ENCODE measurements at places on chromosomes 16 and 17.
A peak's percentile ranks its signal among the peaks of the same experiment; 100 is the strongest.

GRCh38 chr17:5355421-5356129 is 63.9 kb downstream of the NUP88 start:
- DNase-seq: no peak

GRCh38 chr16:50268352-50268751 is 2.0 kb downstream of the ADCY7 start:
- no peak for DNase-seq

GRCh38 chr17:46059486-46059885 is 60.4 kb downstream of the STH start:
- no peak for DNase-seq

GRCh38 chr17:35726953-35727460 is 4.4 kb upstream of the RASL10B start:
- DNase-seq: no peak

GRCh38 chr17:68101987-68102314 is 66.4 kb downstream of the KPNA2 start:
- DNase-seq: no peak

DNA sequence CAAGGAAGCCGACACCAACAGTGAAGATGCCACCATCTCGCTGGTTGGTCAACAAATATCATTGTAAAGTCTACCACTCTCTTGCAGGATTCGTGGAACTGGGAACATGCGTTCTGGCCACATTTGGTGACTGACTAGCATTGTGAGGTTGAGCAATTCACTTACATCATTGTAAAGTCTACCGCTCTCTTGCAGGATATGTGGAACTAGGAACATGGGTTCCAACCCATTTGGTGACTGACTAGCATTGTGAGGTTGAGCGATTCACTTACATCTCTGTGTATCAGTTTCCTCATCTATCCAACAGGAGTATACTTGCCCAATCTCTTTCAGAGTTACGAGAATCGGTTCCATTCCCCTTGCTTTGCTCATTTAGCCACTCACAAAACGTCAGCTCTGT is 42.6 kb upstream of the RPH3AL start:
- no peak for DNase-seq

GRCh38 chr17:60353773-60354172 is 38.2 kb downstream of the USP32 start:
- DNase-seq: no peak

GRCh38 chr16:57277586-57277985 is 6.9 kb downstream of the PLLP start:
- no peak for DNase-seq

DNA sequence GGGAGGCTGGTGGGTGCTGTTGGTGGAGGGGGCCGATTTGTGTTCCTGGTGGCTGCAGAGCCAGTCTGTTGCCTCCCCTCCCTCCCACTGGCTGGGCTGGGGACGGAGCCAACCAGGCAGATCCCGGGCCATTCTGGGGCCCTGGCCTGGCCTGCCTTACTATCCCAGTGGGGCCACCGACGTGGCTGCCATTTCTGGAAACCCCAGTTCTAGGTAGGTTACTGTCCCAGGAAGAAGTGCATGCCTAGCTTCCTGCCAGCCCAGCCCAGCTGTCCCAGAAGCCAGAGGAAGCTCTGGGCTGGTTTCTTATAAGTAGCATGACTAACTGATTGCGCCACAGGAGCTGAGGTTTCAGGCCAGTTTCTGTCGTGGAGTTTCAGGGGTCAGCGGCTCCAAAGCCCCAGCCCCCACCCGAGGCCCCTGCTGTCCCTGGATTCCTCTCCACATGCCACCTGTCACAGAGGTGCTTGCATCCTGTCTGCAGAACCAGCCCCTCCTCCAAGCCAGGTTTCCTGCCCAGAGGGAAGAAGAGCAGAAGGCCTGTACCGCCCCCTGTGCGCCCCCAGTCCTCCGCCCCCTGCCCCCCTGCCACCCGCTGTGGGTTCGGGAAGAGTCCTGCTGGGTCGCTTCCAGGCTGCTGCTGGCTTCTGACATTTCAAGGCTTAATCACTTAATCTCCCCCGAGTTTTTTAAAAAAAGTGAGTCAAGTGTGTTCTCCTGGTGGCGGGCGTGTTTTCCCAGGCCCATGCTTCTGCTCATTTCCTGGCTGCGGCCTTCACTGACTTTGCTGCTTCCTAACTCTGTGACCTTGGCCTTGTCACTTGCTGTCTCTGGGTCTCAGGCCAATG is 13.2 kb downstream of the IL4R start:
- DNase-seq: peak; percentile 96

DNA sequence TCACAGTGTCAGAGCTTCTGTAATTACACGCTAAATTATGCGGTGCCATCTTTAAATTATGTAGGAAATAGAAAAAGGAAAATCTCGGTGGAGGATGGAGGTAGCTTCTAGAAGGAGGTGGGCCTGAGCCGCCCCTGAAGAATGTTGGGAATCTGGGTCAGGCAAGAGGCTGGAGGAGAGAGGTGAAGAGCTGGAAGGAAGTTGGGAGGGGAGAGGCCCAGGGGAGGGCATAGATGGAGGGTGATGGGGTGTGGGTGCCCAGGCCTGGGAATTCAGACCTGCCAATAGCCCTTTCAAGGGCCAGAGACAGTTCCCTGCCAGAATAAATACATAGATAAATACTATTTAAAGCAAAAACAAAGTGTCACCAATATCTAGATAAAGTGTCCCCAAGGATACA is 415.0 kb upstream of the HSBP1 start:
- DNase-seq: no peak

- no peak for DNase-seq
Observed at GRCh38 chr16:85367485-85367884, 245.6 kb upstream of the GSE1 start.

DNA sequence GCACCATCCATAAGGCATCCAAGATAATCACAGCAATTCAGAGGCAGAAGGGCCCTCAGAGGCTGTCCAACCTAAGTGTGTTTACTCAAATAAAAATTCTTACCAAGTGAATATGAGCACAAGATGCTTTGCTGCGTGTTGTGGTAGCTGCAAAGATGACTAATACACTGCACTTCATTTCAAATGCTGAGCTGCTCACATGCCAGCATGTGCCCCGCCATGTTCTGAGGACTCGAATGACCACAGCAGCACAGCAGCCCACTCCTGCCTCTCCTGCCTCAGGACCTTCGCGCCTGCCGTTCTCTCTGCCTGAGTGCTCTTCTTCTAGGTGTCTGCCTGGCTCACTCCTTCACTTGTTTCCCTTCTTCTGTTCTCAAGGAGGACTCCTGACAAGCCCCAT is 19.0 kb downstream of the PIK3R5 start:
- DNase-seq: peak; percentile 17

- DNase-seq: peak; percentile 58
Observed at GRCh38 chr17:74429604-74430384, 2.1 kb upstream of the GPRC5C start.

DNA sequence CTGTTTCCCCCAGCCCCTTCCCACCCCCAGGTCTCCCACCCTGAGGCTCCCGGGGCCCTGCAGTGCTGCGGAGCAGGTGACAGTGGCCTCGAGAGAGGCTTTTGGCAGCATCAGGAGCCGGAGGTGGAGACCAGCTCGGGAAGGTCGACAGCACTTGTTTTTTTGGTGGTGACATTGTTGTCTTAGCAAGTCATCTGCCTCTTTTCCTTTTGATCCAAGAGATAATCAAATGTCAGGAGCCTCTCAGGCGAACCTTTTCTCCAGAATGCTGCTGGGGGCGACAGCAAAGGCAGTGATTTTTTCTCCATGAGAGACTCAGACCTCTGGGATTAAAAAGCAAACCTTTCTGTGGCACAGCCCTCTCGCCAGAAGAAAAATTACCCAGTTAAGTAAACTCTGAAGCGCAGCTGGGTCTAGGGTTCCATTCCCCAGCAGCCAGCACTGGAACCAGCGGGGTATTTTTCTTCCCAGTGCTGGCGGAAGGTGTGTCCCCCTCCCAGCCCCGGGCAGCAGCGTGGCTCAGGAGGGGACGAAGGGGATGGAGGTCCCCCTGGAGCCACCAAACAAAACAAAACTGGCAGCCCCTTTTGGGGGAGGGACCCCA is 37.2 kb downstream of the GRIN2C start:
- no peak for DNase-seq

- DNase-seq: peak; percentile 100
Observed at GRCh38 chr17:7214300-7215135, 5.1 kb downstream of the DLG4 start.

GRCh38 chr17:83069931-83070742 is 9.3 kb upstream of the METRNL start:
- DNase-seq: no peak

- DNase-seq: no peak
Observed at GRCh38 chr17:42623732-42624596, 14.5 kb downstream of the TUBG1 start.

DNA sequence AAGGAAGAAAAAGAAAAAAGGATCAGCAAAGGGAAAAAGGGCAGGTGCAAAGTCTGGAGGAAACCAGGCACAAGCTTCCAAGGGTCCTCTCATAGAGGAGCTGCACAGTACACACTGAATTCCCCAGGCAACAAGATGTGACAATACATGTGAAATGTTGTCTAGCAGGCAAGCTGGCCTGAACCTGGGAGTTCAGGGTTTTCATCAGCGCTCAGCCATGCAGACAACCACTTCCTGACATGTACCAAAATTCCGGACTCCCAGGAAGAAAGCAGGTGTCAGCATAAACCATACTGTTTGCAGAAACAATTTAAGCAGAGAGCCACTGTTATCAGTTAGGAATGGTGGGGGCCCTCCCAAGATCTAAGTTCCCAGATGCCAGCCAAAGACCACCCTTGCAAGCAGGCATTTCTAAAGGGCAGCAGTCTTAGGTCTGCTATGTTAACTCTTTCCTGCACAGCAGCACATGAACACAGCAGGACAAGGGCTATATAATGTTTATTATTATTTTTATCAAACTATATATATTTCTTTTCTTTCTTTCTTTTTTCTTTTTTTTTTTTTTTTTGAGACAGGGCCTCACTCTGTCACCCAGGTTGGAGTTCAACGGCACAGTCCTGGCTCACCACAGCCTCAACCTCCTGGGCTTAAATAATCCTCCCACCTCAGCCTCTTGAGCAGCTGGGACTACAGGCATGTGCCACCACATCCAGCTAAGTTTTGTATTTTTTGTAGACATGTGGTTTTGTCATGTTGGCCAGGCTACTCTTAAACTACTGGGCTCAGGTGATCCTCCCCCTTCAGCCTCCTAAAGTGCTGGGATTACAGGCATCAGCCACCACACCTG is 10.1 kb downstream of the TK2 start:
- DNase-seq: no peak

DNA sequence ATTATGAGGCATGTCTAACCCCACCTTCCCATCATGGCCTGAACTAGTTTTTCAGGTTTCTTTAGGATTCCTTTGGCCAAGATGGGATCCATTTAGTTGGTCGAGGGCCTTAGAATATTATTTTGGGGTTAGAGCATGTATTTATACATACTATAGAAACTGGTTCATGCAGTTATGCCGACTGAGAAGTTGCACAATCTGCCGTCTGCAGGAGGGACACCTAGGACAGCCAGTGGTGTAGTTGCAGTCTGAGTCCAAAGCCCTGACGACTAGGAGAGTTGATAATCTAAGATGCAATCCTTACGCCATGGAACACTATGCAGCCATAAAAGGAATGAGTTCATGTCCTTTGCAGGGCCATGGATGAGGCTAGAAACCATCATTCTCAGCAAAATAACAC is 424.0 kb downstream of the SHISA9 start:
- DNase-seq: no peak

DNA sequence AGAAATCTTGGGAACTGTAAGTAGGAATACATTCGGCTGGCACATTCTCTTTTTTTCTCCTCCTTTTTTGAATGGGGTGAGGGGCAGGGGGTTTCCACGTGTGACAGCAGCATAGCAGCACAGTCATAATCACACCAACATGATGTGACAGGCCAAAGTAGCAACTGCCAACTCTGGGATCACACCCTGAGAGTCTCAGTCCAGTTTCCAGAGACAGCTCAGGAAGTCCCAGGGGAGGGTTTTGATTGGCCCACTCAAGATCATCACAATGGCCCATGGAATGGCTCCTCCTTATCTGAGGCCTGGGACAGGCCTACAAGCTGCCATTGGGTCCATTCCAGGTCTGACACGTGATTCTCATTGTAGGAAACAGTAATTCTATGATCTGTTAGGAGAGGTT is 207.1 kb upstream of the ASIC2 start:
- no peak for DNase-seq

- DNase-seq: peak; percentile 90
Observed at GRCh38 chr16:2983706-2984136, 3.5 kb upstream of the PKMYT1 start.

GRCh38 chr17:63984651-63985386 is 12.1 kb upstream of the SCN4A start:
- DNase-seq: no peak

- DNase-seq: peak; percentile 29
Observed at GRCh38 chr17:77320044-77320440, 179.3 kb downstream of the SEC14L1 start.

GRCh38 chr17:77140878-77141767 is at the start of gene SEC14L1:
Gene SEC14L1, plus strand, starts transcription at chr17:77140969. Its CDS starts 2,628 bp downstream, at chr17:77143597.
- peak; percentile 86 for DNase-seq

DNA sequence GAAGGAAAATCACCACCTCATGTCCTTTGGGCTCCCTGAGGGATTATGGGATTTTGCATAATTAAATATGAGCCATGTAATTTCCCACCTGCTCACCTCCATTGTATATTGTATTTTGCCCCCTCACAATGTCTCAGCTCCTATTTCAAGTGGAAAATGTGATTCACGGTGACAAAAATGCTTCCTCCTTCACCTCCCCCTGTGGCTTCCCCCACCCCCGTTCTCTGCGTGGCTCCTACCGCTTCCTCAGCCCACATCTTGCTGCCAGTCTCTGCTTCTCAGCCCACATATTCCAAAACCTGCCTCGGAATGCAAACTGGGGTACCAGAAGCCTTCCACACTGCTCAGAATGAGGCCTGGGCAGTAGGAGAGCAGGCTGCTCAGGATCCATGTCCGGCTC is 394.5 kb upstream of the C16orf82 start:
- no peak for DNase-seq

GRCh38 chr16:88681084-88681680 is 5.1 kb downstream of the SNAI3 start:
- DNase-seq: peak; percentile 84

GRCh38 chr16:89689142-89689541 is 2.7 kb downstream of the CDK10 start:
- no peak for DNase-seq

DNA sequence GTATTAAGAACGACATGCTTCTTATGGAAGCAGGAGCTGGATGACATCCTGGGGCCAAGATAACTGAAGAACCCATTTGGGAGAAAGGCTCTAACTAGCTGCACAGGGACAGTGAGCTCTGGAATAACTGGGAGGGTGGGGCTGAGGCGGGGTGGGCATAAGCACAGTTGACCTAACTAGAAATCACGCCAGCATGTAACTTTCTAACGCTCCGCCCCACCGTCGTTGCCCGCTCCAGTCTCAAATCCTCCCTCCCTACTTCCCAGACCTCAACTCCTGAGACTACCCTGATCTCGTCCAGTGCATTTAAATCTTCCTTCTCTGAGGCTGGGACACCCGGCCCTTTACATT is 436 bp downstream of the PHB1 start:
- no peak for DNase-seq

GRCh38 chr16:53755026-53755910 is 51.3 kb downstream of the FTO start:
- no peak for DNase-seq

All from H9 (cell line).